A549 treated with dexamethasone at 1 μM for 4 hours (cell line): ENCODE measurements at places on chromosomes 1 and 21. TPM values are rescaled to one million over a fixed set of nuclear protein-coding genes. Genes with fewer than 3 reads are reported as not detected.

DIO1 gene
- total RNA-seq, result 0.06 TPM in 1 of 5 replicates, not detected in the others

PRAMEF9 gene
- not detected in 5 replicates for total RNA-seq

PADI1 gene
- 0.79 to 1.7 TPM (median 0.99 TPM) in 5 replicates for total RNA-seq

AKR7A3 gene
- 0.07 to 0.16 TPM (median 0.13 TPM) in 5 replicates for total RNA-seq

LMX1A gene
- total RNA-seq, result 0.05 TPM in 1 of 5 replicates, not detected in the others

TINAGL1 gene
- total RNA-seq, result 0.33 to 0.54 TPM (median 0.38 TPM) in 5 replicates
